ENCODE measurements at places on chromosomes 16 and 17.

DNA sequence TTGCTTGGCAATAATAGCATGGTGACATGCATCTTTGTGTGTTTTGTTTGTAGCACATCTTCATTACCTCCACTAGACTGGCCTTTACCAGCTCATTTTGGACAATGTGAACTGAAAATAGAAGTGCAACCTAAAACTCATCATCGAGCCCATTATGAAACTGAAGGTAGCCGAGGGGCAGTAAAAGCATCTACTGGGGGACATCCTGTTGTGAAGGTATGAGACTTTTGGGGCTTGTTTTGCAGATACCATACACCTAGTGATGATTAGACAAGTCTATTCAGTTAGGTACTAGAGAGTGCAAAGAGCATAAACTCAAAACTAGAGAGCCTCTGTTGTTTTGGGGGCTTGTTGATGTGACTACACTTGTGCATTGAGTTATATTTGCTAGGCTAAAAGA is 41.2 kb downstream of the NFATC3 start:
- DNase-seq: no peak

DNA sequence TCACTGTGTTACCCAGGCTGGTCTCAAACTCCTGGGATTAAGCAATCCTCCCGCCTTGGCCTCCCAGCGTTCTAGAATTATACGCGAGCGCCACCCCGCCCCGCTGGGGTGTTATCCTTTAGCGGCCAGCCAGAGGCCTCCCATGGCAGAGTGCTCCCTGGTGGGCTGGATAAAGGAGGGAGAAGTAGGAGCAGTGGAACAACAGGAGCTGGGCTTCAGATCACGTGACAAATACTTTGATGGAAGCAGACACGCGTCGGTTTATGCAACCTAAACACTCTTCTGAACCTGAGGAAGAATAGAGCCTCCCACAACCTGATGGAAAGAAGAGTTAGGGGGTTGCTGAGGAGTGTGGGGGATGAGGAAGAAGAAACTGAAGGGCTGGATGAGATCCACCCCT is 2114.0 kb downstream of the TP53TG3F start:
- DNase-seq: no peak

DNA sequence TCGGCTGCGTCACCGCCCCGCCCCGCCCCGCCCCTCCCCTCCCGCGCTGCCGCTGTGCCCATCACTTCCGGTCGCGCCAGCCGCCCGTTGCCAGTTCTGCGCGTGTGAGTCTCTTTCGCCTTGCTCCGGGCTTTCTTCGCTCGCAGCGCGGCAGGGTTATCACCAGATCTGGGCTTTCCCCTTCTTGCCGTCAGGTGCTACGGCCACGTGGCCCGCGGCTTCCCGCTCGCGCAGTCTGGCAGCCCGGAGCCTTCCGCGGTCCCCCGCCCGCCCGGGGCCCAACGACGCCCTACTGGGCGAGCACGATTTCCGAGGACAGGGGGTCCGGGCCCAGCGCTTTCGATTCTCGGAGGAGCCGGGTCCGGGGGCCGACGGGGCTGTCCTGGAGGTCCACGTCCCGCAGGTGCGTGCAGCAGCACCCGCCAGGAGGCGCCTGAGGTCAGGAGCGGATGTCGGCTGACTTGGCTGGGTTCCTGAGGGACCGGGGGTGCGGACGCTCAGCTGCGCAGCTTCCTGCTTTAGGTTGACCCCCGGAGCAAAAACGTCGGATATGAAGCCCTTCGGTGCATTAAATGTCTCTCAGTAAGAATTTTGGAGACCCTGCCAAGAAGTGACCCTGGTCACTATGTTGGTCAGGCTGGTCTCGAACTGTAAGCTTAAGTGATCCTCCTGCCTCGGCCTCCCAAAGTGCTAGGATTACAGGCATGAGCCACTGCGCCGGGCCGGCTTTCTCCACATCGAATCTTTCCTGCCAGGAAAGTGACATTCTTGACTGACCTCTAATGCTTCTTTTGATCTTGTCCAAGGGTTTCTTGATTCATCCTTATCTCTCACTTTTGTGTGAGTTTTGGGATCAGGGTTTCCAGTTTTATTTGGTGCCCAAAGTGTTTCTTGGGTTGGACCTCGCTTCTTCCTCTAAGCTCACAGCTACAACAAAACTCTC is at the start of gene METTL23:
Gene METTL23, plus strand, starts transcription at position 64 of the 943 bp plus-strand sequence. CDS start 2,872 bp downstream, outside the sequence.
- no peak for DNase-seq

- DNase-seq: no peak
Observed at GRCh38 chr17:80720610-80721577, 176.3 kb downstream of the RPTOR start.

DNA sequence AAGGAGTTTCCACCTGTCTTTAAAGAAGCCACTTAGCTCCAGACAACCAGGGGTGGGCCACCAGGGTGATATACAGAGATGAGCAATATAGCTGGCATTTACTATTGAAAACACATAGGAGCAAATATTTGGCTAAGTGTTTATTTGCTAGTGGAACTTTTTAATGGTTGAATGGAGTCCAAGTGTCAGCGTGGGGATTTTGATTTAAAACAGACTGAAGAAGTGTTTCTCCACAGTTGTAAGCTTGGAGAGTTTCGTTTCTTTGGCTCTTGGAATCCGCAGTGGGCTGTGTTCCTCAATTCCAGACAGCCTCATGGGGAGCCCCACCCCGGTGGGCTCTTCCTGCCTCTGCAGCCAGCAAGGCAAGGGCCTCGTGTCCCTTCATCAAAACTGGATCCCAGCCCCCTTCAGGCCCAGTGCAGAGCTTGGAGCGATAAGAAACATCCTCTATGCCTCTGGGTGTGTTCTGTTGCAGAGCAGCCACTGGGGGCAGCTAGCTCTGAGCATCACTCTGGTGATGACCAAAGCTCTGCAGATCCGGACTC is 36.1 kb downstream of the NOG start:
- no peak for DNase-seq

GRCh38 chr16:72939247-72939646 is 108.7 kb downstream of the ZFHX3 start:
- DNase-seq: no peak

DNA sequence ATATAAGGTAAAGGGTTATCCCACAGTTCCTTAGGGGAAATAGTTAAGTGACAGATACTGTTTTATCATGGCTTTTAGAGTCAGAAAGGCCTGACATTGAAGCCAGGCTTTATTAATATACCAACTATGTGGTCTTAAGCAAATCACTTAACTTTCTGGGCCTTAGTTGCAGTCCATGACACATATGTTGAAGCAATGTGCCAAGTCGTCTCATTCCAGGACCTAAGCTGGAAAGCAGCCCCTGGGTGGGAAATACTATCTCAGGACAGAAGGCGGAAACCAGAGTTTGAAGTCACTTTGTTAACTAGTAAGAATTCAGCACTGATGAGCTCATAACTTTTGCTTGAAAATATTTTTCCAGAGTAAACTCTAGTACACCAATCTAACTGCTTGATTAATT is 80.0 kb downstream of the USP32 start:
- DNase-seq: no peak

DNA sequence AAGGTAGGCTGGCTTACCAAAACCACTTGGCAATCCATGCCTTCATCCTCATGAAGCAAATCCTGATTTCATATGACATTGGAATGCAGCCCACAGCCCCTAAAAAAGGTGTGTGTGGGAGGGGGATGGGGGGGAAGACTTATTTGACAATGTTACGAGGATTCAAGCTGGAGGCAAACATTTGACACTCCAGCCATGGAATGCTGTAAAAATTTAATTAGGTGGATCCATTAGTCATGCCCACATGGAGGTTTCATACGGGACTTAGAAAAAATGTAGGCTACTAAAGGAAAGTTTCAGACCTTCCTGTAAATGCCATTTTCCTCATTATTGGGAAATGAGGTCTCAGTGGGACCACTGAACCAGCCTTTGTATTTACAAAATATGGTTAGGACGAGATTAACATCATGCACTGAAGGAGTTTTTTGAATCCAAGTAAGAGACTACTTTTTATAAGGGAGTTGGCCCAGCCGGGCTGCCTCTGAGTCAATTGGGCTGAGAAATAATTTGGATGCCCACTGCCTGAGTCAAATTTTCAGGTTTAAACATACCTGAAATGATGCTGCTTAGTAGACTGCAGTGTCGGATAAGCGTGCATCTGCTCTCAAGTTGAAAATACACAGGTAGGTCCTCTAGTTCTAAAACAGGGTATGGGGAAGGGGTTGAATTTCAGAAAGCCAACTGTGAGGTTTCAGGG is 44.6 kb upstream of the MAF start:
- no peak for DNase-seq
